Progenitor cell of endocrine pancreas (in vitro differentiated cells): ENCODE measurements at places on chromosomes 1 and 21.

DNA sequence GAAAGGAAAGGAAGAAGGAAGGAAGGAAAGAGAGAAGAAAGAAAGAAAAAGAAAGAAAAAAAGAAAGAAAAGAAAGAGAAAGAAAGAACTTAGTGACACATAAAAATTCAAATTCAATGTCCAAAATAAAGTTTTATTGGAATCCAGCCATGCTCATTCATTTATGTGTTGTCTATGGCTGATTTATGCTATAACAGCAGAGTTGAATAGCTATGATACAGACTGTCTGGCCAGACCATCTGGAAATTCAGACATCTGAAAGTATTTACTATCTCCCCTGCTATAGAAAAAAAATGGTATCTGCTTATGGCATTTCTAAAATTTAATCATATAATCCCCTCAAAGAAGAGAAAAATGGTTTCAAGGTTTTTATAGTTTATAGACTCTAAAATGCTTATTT lies 79.4 kb upstream of the RRP15 start:
- no peaks in the 10 kb centered on the region for H3K36me3 ChIP-seq
- H3K4me1 ChIP-seq = peaks cover 1% of the 10 kb centered on the region
- no peak overlapping the region for H3K27ac ChIP-seq
- H3K27me3 ChIP-seq = peaks cover 12% of the 10 kb centered on the region

GRCh38 chr1:25543425-25544242 lies at the start of gene LDLRAP1:
TSS of gene LDLRAP1 (plus strand) at chr1:25543606. CDS start at chr1:25543699, 93 bp downstream.
- no peak within 1 kb of the TSS for H3K27ac ChIP-seq
- no peaks in the 10 kb centered on the region for H3K36me3 ChIP-seq
- peak within 1 kb of the TSS; percentile 68 for H3K4me3 ChIP-seq
- peaks cover 3% of the 10 kb centered on the region for H3K27me3 ChIP-seq
- DNase-seq = peak; percentile 57

GRCh38 chr1:170560681-170561285 lies 28.8 kb downstream of the GORAB start:
- DNase-seq = no peak
- H3K4me1 ChIP-seq = peaks cover 4% of the 10 kb centered on the region
- no peaks in the 10 kb centered on the region for H3K36me3 ChIP-seq
- no peak overlapping the region for H3K27ac ChIP-seq
- no peak overlapping the region for H3K4me3 ChIP-seq
- H3K27me3 ChIP-seq = no peaks in the 10 kb centered on the region

DNA sequence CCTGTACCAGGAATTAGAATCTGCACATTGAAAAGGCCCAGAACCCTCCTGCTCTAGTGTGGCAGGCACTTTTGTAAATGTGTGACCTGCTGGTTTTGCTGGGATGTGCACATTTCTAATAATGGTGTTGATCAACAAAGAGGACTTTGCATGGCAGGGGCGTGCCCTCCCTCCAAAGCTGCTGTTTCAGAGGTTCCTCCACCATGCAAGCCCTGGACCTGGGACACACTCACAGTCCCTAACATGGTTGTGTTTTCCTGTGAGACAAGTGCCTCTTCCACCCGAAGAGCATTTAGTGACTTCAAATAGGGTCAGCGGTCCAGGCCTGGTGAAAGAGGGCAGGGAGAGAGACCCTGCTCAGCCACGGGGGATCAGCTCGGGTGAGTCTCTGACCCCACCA lies 28.1 kb downstream of the TENT5C start:
- no peak overlapping the region for H3K27ac ChIP-seq
- H3K36me3 ChIP-seq = peaks cover 3% of the 10 kb centered on the region
- H3K27me3 ChIP-seq = no peaks in the 10 kb centered on the region
- H3K4me3 ChIP-seq = no peak overlapping the region
- peaks cover 56% of the 10 kb centered on the region for H3K4me1 ChIP-seq

DNA sequence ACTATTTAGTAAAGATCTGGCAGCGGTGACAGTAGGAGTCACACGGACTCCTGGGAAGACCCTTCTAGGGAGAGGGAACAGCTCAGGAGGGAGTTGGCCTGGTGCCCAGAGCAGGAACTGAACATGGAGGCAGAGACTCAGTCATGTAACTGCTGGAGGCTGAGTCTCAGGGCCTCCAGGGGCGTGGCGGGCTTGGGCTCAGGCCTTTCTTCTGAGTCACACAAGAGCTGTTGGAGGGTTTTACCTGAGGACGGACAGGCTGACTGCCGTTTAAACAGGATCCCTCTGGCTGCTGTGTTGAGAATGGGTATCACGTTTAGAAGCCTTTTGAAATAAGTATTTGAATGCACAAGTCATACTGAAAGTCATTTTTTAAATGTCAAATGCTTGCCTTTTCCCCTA lies 7.2 kb upstream of the ETS2 start:
- H3K4me3 ChIP-seq = no peak overlapping the region
- H3K36me3 ChIP-seq = no peaks in the 10 kb centered on the region
- H3K4me1 ChIP-seq = peaks cover 54% of the 10 kb centered on the region

DNA sequence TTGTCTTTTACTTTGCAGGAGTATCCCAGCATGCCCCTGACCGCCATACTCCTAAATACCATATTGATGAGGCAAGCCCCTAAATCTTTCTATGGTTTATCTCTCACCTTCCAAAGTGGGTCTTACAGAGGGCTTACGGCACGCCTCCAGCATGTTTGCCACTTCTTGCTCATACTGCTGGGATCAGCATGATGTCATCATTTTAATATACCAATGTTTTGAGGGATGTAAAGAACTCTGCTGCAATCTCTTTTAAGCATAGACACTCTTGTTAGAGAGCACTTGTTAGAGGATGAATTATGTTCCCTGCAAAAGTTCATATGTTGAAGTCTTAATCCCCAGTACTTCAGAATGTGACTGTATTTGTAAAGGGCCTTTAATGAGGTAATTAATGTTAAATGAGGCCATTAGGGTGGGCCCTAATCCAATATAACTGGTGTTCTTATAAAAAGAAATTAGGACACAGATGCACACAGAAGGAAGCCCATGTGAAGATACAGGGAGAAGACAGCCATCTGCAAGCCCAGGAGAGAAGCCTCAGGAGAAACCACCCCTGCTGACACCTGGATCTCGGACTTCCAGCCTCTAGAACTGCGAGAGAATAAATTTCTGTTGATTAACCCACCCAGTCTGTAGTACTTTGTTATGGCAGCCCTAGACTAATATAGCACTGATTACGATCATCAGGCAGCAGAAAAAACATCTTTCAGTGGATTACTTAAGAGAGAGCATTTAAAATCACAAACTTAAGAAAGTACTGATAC lies 16.4 kb upstream of the ABCB10 start:
- H3K27ac ChIP-seq = no peak overlapping the region
- no peaks in the 10 kb centered on the region for H3K36me3 ChIP-seq
- H3K4me1 ChIP-seq = no peaks in the 10 kb centered on the region
- no peaks in the 10 kb centered on the region for H3K27me3 ChIP-seq
- no peak overlapping the region for H3K4me3 ChIP-seq

DNA sequence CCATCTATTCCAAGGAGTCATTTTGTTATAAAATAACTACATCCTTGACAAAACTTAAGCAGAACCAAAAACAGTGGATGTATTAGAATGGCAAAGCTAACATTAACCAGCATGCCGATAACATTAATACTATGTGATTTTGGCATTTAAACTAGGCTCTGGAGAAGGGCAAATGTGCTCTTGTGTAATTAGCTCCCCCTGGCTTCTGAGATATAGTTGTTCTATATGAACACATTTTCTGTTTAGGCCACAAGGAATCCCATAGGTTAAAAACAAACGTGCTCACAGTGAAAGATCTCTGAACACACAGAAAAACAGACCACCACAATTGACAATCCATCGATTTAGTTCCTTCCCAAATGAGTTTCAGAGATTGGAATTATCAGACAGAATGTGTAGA lies 57.4 kb upstream of the TARS2 start:
- no peaks in the 10 kb centered on the region for H3K27me3 ChIP-seq
- no peak overlapping the region for H3K4me3 ChIP-seq
- no peak overlapping the region for H3K27ac ChIP-seq
- H3K4me1 ChIP-seq = no peaks in the 10 kb centered on the region
- peaks cover 14% of the 10 kb centered on the region for H3K36me3 ChIP-seq

DNA sequence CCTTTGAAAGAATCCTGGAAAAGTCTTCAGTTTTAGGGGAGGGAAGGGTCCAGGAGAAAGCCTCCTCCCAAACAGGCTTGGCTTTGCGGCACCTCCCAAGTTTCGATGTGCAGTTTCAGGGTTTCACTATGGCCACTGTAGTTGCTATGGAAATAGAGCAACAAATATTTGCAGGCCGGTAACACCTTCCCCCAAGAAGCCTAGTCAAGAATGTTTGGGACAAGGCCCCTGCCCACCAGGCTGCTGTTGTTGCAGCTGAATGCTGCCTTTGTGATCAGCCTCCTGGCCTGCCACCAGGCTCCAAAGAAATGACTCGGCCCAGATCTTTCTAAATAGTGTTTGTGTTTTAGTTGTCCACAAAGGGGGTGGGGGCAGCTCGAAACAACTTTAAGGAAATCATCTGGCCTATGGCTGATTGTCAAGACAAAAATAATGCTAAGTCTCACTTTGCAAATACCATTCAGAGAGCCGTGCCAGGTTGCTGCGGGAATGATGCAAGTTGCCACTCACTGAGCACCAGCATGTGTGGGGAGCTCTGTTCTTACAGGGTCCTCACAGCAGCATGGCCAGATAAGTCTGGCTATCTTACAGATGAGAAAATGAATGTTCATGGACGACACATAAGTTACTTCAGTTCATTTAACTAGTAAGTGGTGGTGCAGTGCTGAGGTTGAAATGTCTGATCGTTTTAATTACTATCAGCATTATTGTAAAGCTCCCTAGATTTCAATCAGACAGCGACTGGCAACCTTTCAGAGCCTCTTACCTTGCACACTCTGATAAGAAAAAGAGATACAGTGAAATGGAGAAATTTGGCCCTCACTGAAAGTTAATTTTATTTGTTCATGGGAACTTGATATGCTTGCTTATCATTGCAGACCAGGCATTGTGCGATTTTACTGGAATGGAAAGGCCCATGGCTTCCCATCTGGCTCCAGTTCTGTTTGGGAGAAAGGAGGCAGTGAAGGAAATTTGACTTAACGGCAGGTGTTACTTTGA lies 91.2 kb upstream of the JUN start:
- no peaks in the 10 kb centered on the region for H3K36me3 ChIP-seq
- peak overlapping the region; percentile 94 for H3K27ac ChIP-seq
- H3K27me3 ChIP-seq = no peaks in the 10 kb centered on the region

- DNase-seq = no peak
- no peaks in the 10 kb centered on the region for H3K4me1 ChIP-seq
- H3K27me3 ChIP-seq = no peaks in the 10 kb centered on the region
- no peak overlapping the region for H3K4me3 ChIP-seq
- H3K36me3 ChIP-seq = no peaks in the 10 kb centered on the region
- no peak overlapping the region for H3K27ac ChIP-seq
Measured at GRCh38 chr1:64215576-64215975, 12.2 kb downstream of the UBE2U start.

- no peak overlapping the region for H3K27ac ChIP-seq
- H3K4me3 ChIP-seq = no peak overlapping the region
Measured at GRCh38 chr1:229298420-229298819, 27.5 kb downstream of the RAB4A start.

- no peaks in the 10 kb centered on the region for H3K27me3 ChIP-seq
- H3K36me3 ChIP-seq = no peaks in the 10 kb centered on the region
- no peak overlapping the region for H3K4me3 ChIP-seq
Measured at GRCh38 chr1:74388855-74389254, 123.6 kb downstream of the LRRC53 start.

GRCh38 chr1:205142102-205142469 lies 20.3 kb upstream of the RBBP5 start:
- H3K27ac ChIP-seq = no peak overlapping the region
- no peaks in the 10 kb centered on the region for H3K27me3 ChIP-seq
- peaks cover 1% of the 10 kb centered on the region for H3K36me3 ChIP-seq
- DNase-seq = no peak

DNA sequence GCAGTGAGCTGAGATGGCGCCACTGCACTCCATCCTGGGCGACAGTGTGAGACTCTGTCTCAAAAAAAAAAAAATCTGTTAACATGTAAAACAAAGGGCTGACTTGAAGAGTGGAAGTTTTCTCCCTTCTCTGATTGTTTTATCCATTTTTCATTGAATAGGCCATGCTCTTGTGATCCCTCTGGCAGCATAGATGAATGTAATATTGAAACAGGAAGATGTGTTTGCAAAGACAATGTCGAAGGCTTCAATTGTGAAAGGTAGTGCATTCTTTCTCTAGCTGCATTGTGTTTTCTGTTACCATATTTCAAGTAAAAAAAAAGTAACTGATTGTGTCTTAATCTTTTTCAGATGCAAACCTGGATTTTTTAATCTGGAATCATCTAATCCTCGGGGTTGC lies 69.6 kb upstream of the LAMC2 start:
- no peaks in the 10 kb centered on the region for H3K4me1 ChIP-seq
- H3K4me3 ChIP-seq = no peak overlapping the region
- H3K36me3 ChIP-seq = peaks cover 26% of the 10 kb centered on the region
- no peaks in the 10 kb centered on the region for H3K27me3 ChIP-seq

DNA sequence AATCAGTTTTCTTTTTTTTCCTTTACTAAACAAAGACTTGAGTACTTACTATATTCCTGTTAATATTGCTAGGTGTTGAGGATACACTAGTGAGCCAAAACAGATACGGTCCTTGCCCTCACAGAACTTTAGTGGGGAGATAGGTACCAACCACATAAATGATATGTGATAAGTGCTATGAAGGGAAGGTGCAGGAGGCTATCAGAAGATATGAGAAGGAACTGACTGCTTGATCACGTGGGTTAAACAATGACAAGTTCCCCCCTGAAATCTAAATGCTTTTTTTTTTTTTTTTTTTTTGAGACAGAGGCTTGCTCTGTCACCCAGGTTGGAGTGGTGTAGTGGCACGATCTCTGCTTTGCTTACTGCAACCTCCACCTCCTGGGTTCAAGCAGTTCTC lies 25.0 kb downstream of the RBM15 start:
- H3K4me3 ChIP-seq = no peak overlapping the region
- no peaks in the 10 kb centered on the region for H3K27me3 ChIP-seq
- peaks cover 9% of the 10 kb centered on the region for H3K36me3 ChIP-seq
- no peak for DNase-seq

GRCh38 chr1:53681977-53682685 lies 56.8 kb downstream of the GLIS1 start:
- no peak overlapping the region for H3K27ac ChIP-seq
- H3K4me3 ChIP-seq = no peak overlapping the region
- peaks cover 23% of the 10 kb centered on the region for H3K4me1 ChIP-seq
- H3K36me3 ChIP-seq = no peaks in the 10 kb centered on the region
- peaks cover 72% of the 10 kb centered on the region for H3K27me3 ChIP-seq

GRCh38 chr21:39927304-39927886 lies 60.2 kb downstream of the PCP4 start:
- no peak for DNase-seq
- H3K27me3 ChIP-seq = peaks cover 12% of the 10 kb centered on the region
- H3K4me3 ChIP-seq = no peak overlapping the region
- H3K4me1 ChIP-seq = peaks cover 12% of the 10 kb centered on the region
